Mucosa of gallbladder (tissue), 1 donor: ENCODE measurements at places on chromosomes 2 and 18. TPM values are rescaled to one million over a fixed set of nuclear protein-coding genes. Genes with fewer than 3 reads are reported as not detected.

OR6B2 gene
- total RNA-seq = not detected

SOWAHC gene
- 19.4 TPM for total RNA-seq

ARHGAP15 gene
- total RNA-seq = 10.0 TPM

DYSF gene
- 12.8 TPM for total RNA-seq

PARD3B gene
- total RNA-seq = 28.0 TPM

RGPD3 gene
- 0.14 TPM for total RNA-seq

ARHGEF33 gene
- total RNA-seq = 1.8 TPM

PDE1A gene
- 27.8 TPM for total RNA-seq

VWC2L gene
- not detected for total RNA-seq

SGO2 gene
- total RNA-seq = 2.0 TPM

HOXD9 gene
- 0.66 TPM for total RNA-seq

CDK15 gene
- 3.1 TPM for total RNA-seq

ACKR3 gene
- 12.0 TPM for total RNA-seq

PRSS56 gene
- not detected for total RNA-seq

DPP10 gene
- 6.6 TPM for total RNA-seq
